ENCODE measurements at places on chromosomes 1 and 21.

GRCh38 chr1:47881505-47882442 is 115.4 kb downstream of the TRABD2B start:
- no peak for DNase-seq

GRCh38 chr1:88562991-88563390 is 121.1 kb upstream of the PKN2 start:
- DNase-seq, result no peak

- peak; percentile 55 for DNase-seq
Observed at GRCh38 chr1:223129229-223129901, 13.7 kb downstream of the TLR5 start.

GRCh38 chr1:150259758-150260669 is 2.4 kb downstream of the CA14 start:
- DNase-seq, result peak; percentile 62

GRCh38 chr1:198165927-198166647 is 9.3 kb downstream of the NEK7 start:
- no peak for DNase-seq

DNA sequence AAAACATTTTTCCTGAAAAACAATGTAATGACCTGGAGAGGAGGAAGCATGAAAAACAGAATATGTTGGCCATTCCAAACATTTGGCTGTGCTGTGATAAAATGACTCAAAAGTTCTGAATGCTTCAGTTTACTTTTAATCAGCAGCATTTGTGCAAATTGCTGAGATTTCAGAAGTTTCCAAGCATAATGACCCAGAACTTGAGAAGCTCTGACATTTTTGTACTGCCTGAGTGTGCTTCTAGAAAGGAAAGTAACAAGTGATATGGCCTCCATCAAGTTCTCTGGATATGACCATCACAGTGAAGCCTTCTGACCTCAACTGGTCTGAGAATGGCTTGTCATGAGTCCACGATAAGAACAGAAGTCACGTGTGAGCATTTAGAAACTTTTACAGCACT is 283.4 kb upstream of the ZRANB2 start:
- no peak for DNase-seq

- no peak for DNase-seq
Observed at GRCh38 chr1:5451671-5452070, 540.6 kb downstream of the NPHP4 start.

DNA sequence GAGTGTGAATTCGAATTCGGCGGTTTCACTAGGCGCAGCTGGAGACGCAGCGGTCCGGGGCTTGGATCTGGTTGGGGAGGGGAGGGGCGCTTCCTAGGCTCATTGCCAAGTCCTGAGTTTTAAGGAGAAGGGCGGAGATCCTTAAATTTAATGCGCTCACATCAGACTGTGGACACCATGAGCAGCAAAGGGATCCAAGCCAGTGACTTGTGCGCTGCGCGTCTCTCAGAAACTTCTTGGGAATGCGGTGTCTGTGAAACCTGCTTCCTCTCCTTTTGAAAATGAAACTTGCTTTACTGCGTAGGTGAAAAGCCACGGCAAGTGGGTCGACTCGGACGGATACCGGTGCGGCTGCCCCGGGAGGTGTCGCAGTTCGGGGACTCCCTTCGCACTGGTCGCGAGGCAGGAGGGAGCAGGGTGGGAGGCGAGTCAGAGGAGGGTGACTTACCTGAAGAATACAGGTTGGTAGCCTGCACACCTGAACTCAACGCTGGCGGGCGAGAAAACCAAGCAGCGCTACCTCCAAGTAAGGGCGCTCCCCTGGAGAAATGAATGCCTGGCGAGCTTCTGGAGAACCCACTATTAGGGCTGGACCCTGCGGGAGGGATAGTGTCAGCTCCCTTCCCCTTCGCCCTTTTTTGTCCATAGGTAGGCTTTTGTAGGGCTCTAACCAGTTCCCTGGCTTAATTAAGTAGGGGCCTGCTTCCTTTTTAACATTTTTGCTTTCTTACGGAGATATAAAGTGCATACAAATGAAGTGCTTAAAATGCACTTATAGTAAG is 992 bp downstream of the TENT5C start:
- DNase-seq, result peak; percentile 75

DNA sequence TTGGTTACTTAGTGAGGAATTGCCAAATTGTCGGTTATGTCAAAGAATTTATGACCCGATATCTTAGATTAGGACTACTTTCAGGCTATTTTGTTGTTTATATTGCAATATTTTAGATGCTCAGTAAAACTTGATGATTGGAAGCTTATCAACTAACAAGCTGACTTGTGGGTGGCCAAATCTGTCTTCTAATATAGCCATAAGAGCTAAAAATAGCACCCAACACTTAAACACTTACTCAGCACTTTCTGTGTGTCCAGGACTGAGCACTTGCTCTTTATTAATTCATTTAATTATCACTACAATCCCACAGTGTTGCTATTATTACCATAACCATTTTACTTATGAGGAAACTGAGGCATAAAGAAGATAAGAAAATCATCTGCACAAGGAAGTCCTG is 50.4 kb downstream of the RWDD3 start:
- no peak for DNase-seq

- DNase-seq, result no peak
Observed at GRCh38 chr21:31607791-31608190, 51.7 kb upstream of the SOD1 start.

GRCh38 chr1:24266398-24266941 is 52.7 kb upstream of the GRHL3 start:
- no peak for DNase-seq

- DNase-seq, result no peak
Observed at GRCh38 chr1:215772151-215772550, 205.0 kb downstream of the KCTD3 start.

GRCh38 chr1:193408782-193409293 is 222.4 kb upstream of the B3GALT2 start:
- DNase-seq, result peak; percentile 23

- peak; percentile 32 for DNase-seq
Observed at GRCh38 chr1:9630331-9631111, 21.0 kb upstream of the PIK3CD start.

- DNase-seq, result no peak
Observed at GRCh38 chr1:64848803-64849202, 103.9 kb downstream of the RAVER2 start.

GRCh38 chr1:151314137-151314875 is 12.9 kb downstream of the PI4KB start:
- no peak for DNase-seq
